ENCODE measurements at places on chromosomes 16 and 17.

DNA sequence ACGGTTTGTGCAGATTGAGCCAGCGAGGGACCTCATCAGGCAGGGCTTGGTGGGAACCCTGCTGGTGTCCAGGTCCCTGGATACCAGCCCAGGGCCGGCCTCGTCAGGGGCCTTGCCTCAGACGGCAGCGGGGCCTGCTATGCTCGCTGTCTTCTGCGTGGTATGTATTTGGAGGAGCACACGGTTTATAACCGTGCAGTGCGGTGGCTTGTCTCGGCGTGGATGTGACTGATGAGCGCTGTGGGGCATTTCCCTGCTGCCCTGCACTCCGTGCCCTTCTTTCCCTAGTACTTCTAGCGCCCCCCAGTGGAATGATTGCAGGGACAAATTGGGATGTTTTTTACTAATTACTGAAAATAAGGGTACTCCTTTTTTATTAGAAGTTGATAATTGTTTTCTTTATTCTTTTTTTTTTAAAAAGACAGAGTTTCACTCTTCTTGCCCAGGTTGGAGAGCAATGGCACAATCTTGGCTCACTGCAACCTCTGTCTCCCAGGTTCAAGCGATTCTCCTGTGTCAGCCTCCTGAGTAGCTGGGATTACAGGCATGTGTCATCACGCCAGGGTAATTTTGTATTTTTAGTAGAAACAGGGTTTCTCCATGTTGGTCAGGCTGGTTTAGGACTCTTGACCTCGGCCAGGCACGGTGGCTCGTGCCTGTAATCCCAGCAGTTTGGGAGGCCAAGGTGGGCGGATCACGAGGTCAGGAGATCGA, 15.3 kb downstream of the TBCD start:
- no peak for DNase-seq

DNA sequence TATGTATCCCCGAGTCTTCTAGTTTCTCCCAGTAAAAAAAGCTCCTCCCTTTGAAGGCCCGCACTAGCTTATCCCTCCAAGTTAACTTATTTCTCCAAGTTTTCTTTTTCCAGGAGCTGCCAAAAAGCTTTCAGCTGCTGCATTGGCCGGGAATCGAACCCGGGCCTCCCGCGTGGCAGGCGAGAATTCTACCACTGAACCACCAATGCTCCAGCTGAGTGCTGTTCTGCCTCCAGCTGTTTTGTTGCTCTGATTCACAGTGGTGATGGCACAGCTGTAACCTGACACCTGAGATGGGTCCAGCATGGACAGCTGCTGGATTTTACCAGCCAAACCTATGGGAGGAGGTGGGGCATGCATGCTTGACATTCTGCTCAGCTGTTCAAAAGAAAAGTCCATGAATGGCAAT, 22.1 kb downstream of the VAC14 start:
- DNase-seq, result no peak

- no peak for DNase-seq
Observed at GRCh38 chr17:69802045-69802740, 272.8 kb upstream of the KCNJ16 start.

- DNase-seq, result no peak
Observed at GRCh38 chr17:2124391-2124790, 69.5 kb downstream of the HIC1 start.

GRCh38 chr16:1027501-1027815, 45.1 kb upstream of the SSTR5 start:
- no peak for DNase-seq

DNA sequence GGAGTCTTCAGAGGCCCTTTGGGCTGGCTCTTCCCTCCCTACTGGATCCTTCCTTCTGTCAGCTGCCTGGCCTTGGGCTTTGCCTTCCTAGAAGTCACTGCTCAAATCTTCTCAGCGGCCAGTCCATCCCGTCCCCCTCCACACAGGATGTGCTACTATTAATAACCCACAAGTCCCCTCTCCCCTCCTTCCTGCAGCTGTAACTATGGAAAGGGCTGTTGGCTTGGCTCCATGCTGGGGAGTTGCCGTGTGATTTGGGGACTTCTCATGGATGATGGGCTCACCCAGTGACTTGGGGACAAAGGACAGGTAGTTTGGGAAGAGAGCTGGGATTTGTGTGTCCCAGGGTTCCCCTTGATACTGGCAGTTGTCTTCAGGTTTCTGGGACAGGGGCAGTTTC, 19.4 kb downstream of the TMEM94 start:
- DNase-seq, result no peak

All from stimulated activated CD8-positive, alpha-beta memory T cell treated with anti-CD3 and anti-CD28 coated beads, Interleukin-7, amount 100 ng/mL, for 4 hours (primary cell).